ENCODE measurements at places on chromosomes 4 and X.
A peak's percentile ranks its signal among the peaks of the same experiment; 100 is the strongest.

GRCh38 chr4:121555315-121556107 is 141.3 kb downstream of the ANXA5 start:
- H3K27me3 ChIP-seq: peaks cover 4% of the 10 kb centered on the region
- no peak overlapping the region for H3K27ac ChIP-seq
- no peaks in the 10 kb centered on the region for H3K4me1 ChIP-seq
- no peaks in the 10 kb centered on the region for H3K36me3 ChIP-seq
- DNase-seq: no peak

DNA sequence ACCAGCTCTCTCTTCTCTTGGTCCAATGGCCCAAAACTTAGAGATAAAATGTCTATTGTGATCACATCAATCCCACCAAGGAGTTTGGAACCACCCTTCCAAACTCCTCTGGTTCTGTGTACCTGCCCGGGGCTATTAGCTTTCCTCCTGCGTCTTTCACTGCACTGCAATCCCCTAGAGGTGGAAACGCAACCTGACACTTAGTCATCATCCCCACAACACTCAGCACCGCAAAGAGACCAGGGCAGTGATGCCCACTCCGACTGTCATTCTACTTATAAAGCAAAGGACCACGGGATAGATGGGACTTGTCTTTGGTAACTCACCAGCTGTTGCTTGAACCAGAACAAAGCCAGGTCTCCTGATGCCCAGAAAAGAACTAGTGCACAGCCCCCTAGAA is 22.0 kb downstream of the AFAP1 start:
- peaks cover 28% of the 10 kb centered on the region for H3K27me3 ChIP-seq
- H3K4me1 ChIP-seq: peaks cover 7% of the 10 kb centered on the region
- H3K4me3 ChIP-seq: no peak overlapping the region
- H3K36me3 ChIP-seq: no peaks in the 10 kb centered on the region

GRCh38 chr4:39259571-39260330 is 77.4 kb downstream of the WDR19 start:
- no peaks in the 10 kb centered on the region for H3K27me3 ChIP-seq
- no peak for DNase-seq
- no peak overlapping the region for H3K27ac ChIP-seq
- H3K36me3 ChIP-seq: peaks cover 53% of the 10 kb centered on the region
- no peaks in the 10 kb centered on the region for H3K4me1 ChIP-seq

DNA sequence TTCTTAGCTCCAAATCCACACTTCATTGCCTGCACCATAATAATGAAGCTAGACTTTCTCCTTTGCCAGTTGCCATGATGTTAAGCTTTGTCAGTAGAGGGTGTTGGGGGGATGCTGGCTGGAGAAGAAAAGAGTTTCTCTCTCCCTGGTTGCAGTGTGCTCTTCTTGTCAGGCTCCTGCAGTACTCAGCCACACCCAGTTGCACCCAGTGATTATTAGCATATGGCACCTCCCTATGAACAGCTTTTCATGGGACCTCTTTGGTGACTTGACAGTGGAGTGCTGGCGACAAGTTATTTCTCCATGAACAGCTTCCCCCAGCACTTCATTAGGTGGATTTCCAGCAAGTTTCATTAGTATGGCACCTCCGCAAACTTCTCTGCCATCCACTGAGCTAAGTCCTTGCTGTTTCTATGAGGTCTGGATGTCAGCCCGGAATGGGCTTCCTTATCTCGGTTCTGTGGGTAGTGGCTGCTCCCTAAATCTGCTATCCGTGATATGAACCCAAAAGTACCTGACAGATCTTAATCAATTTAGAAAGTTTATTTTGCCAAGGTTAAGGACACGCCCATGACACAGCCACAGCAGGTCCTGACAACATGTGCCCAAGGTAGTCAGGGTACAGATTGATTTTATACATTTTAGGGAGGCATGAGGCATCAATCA is 18.8 kb upstream of the OTUD4 start:
- H3K36me3 ChIP-seq: no peaks in the 10 kb centered on the region
- peaks cover 6% of the 10 kb centered on the region for H3K4me1 ChIP-seq
- H3K4me3 ChIP-seq: no peak overlapping the region
- H3K27me3 ChIP-seq: no peaks in the 10 kb centered on the region

DNA sequence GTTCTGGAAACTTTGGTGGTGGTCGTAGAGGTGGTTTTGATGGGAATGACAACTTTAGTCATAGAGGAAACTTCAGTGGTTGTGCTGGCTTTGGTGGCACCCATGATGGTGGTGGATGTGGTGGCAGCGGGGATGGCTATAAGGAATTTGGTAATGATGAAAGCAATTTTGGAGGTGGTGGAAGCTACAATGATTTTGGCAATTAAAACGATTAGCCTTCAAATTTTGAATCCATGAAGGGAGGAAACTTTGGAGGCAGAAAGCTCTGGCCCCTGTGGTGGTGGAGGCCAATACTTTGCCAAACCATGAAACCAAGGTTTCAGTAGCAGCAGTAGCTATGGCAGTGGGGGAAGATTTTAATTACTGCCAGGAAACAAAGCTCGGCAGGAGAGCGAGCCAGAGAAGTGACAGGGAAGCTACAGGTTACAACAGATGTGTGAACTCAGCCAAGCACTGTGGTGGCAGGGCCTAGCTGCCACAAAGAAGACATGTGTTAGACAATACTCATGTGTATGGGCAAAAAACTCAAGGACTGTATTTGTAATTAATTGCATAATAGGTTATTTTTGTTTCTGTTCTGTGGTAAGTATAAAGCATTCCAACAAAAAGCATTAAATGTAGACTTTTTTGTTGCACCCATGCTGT is 23.2 kb upstream of the SOD3 start:
- DNase-seq: no peak
- H3K36me3 ChIP-seq: no peaks in the 10 kb centered on the region
- H3K4me3 ChIP-seq: no peak overlapping the region
- H3K4me1 ChIP-seq: peaks cover 4% of the 10 kb centered on the region
- peaks cover 4% of the 10 kb centered on the region for H3K27me3 ChIP-seq

DNA sequence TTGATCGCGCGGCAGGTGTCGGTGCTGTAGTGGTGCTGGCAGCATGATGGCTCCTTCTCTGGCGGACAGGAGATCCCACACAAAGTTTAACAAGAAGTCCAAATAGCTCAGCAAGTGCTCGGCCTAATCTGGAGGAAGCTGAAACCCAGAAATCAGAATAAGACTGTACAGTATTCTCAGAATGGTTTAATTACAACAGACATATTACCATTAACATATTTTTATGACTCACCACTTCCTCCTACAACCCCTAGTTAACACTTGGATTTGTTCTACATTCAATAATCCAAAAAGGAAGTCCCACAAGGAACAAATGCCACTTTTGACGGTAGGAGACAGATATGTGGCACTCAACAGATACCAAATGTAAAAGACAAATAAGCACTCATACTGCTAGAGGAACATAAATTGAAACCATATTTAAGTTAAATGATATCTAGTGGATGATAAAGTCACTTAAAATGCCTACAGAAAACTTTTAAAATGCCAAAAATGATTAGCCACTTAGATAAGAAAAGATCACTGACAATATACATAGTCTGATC is 91.2 kb downstream of the HUWE1 start:
- H3K36me3 ChIP-seq: peaks cover 13% of the 10 kb centered on the region
- DNase-seq: no peak
- no peak overlapping the region for H3K4me3 ChIP-seq
- peaks cover 12% of the 10 kb centered on the region for H3K4me1 ChIP-seq
- no peaks in the 10 kb centered on the region for H3K27me3 ChIP-seq

DNA sequence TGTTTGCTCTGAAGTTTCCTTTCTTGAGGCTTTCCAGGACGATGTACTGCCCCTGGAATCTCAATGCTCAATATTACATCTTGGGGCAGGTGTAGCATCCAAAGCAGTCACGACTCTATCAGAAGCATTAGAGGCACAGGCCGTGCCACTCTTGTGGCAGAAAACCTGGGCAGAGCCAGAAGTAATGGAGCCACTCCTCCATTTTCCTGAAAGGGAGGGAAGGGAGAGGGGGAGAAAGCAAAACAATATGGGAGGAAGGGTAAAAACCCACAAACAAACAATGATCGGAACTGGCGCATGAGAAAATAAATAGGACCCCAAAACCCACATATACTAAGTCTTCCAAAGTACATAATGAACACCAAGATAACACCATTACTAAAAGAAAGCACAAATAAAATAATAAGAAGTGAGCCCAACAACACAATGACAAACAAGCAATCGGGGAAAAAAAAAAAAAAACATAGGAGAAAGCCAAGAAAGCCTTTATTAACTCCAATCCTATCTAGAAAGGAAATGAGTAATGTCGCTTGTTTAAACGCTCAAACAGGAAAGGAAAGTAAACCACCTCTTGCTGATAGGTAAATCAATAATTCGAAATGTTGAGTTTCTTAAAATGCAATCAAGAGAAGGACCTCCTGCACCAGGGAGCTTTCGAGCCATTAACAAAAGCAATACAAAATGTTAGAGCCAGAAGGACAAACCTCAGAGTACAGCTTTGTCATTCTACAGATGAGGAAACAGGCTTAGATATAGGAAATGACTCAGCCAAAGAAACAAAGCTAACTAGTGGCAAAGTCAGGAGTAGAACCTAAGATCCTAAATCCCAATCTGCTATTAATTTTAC is 117.4 kb downstream of the ATRX start:
- H3K27ac ChIP-seq: no peak overlapping the region
- no peaks in the 10 kb centered on the region for H3K4me1 ChIP-seq
- no peak for DNase-seq
- H3K27me3 ChIP-seq: no peaks in the 10 kb centered on the region
- peaks cover 9% of the 10 kb centered on the region for H3K36me3 ChIP-seq
- H3K4me3 ChIP-seq: no peak overlapping the region

DNA sequence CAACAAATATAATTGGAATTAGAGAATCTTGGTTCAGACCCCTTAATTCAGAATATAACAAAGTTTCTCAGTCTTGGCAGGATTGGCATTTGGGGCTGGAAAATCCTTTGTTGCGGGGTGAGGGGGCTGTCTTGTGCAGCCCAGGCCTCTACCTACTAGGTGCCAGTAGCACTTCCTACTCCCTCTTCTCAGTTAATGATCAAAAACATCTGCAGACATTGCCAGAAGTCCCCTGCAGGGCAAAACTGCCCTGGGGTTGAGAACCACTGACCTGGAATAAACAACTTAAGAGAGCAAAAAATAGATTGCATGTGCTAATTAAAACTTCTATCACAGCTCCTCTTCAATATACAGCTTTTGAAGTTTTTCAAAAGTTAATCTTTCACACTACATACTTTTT is 36.7 kb upstream of the CXorf38 start:
- H3K27me3 ChIP-seq: no peaks in the 10 kb centered on the region
- H3K4me1 ChIP-seq: peaks cover 18% of the 10 kb centered on the region
- peak overlapping the region; percentile 57 for H3K4me3 ChIP-seq
- no peak overlapping the region for H3K27ac ChIP-seq
- DNase-seq: no peak
- peaks cover 62% of the 10 kb centered on the region for H3K36me3 ChIP-seq

GRCh38 chr4:182906786-182907185 is 10.4 kb downstream of the DCTD start:
- DNase-seq: no peak
- peaks cover 10% of the 10 kb centered on the region for H3K4me1 ChIP-seq
- peaks cover 80% of the 10 kb centered on the region for H3K36me3 ChIP-seq
- no peak overlapping the region for H3K4me3 ChIP-seq
- no peaks in the 10 kb centered on the region for H3K27me3 ChIP-seq
- H3K27ac ChIP-seq: no peak overlapping the region

DNA sequence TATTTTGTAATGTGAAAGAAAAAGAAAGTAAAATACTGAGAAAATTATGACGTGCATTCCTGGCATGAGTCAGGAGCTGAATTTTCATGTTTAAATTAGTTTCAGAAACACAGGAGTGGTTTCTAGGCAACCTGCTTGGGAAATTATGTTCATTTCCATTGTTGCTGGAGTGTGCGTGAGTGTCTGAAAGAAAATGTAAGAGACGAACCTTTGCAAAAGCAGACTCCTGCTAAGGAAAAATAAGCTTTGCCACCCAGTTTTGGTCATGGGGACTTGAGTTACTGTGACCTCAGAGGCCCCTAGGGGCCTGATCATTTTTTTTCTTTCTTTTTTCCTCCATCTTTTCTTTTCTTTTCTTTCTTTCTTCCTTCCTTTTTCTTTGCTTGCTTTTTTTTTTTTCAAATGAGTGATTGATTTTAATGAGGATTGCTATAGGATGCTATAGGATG is 18.8 kb upstream of the CHRNA9 start:
- H3K4me1 ChIP-seq: peaks cover 25% of the 10 kb centered on the region
- H3K36me3 ChIP-seq: no peaks in the 10 kb centered on the region
- DNase-seq: no peak
- no peaks in the 10 kb centered on the region for H3K27me3 ChIP-seq
- H3K27ac ChIP-seq: peak overlapping the region; percentile 93

DNA sequence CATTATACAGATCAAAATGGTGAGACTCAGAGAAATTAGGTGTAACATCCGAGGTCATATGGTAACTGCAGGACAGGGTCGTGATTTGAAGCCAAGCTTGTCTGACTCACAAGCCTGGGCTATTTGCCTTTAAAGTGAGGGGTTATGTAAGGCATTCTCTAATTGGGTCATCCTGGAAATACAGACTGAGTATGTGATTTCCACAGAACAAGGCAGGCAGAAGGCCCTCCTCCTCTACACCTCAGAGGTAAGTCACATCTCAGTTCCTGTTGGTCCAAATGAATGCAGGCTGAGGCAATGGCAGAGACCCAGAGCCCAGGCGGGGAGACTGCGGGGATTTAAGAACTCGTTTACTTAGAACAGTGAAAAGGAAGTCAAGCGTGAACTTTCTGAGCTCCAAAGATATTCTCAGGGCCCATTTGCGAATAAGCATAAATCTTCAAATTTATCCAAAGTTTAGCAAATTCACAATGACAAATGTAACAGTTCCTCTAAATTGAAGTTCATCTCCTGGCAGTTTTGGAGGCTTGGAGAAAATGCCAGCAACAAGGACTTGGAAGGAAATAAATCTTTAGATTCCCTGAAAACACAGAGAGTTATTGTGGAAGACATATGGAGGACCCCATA is 153.3 kb downstream of the LDB2 start:
- no peak overlapping the region for H3K4me3 ChIP-seq
- H3K36me3 ChIP-seq: no peaks in the 10 kb centered on the region
- H3K27ac ChIP-seq: no peak overlapping the region
- H3K4me1 ChIP-seq: no peaks in the 10 kb centered on the region
- H3K27me3 ChIP-seq: no peaks in the 10 kb centered on the region
- DNase-seq: no peak

- no peak for DNase-seq
- no peaks in the 10 kb centered on the region for H3K27me3 ChIP-seq
- H3K4me1 ChIP-seq: no peaks in the 10 kb centered on the region
- H3K36me3 ChIP-seq: peaks cover 10% of the 10 kb centered on the region
- H3K4me3 ChIP-seq: no peak overlapping the region
Observed at GRCh38 chrX:18899796-18900380, 84.0 kb downstream of the PHKA2 start.

- no peak overlapping the region for H3K4me3 ChIP-seq
- peaks cover 5% of the 10 kb centered on the region for H3K36me3 ChIP-seq
- no peak overlapping the region for H3K27ac ChIP-seq
- H3K4me1 ChIP-seq: peaks cover 22% of the 10 kb centered on the region
Observed at GRCh38 chr4:2767046-2767704, 11.0 kb upstream of the TNIP2 start.

GRCh38 chrX:123217728-123218127 is 33.6 kb downstream of the GRIA3 start:
- no peak overlapping the region for H3K4me3 ChIP-seq
- no peaks in the 10 kb centered on the region for H3K27me3 ChIP-seq
- no peaks in the 10 kb centered on the region for H3K36me3 ChIP-seq
- H3K4me1 ChIP-seq: no peaks in the 10 kb centered on the region

- DNase-seq: no peak
- H3K27ac ChIP-seq: no peak overlapping the region
- H3K27me3 ChIP-seq: no peaks in the 10 kb centered on the region
- H3K4me1 ChIP-seq: no peaks in the 10 kb centered on the region
- no peak overlapping the region for H3K4me3 ChIP-seq
Observed at GRCh38 chr4:8324640-8325239, 55.2 kb downstream of the HTRA3 start.
